ENCODE measurements at places on chromosomes 6 and 20.

GRCh38 chr20:64240243-64241015 lies 15.1 kb upstream of the PCMTD2 start:
- H3K27me3 ChIP-seq: no peaks in the 10 kb centered on the region
- no peaks in the 10 kb centered on the region for H3K36me3 ChIP-seq
- H3K4me1 ChIP-seq: no peaks in the 10 kb centered on the region
- no peak overlapping the region for H3K4me3 ChIP-seq
- DNase-seq: no peak
- H3K27ac ChIP-seq: no peak overlapping the region

- H3K4me3 ChIP-seq: no peak overlapping the region
- H3K27ac ChIP-seq: no peak overlapping the region
- H3K4me1 ChIP-seq: no peaks in the 10 kb centered on the region
- no peak for DNase-seq
- peaks cover 6% of the 10 kb centered on the region for H3K27me3 ChIP-seq
- H3K36me3 ChIP-seq: no peaks in the 10 kb centered on the region
Observed at GRCh38 chr6:152049502-152049901, 242.0 kb downstream of the ESR1 start.

GRCh38 chr6:165543781-165544180 lies 119.3 kb downstream of the PDE10A start:
- no peak overlapping the region for H3K4me3 ChIP-seq
- H3K27me3 ChIP-seq: no peaks in the 10 kb centered on the region
- H3K27ac ChIP-seq: no peak overlapping the region
- DNase-seq: no peak
- H3K4me1 ChIP-seq: no peaks in the 10 kb centered on the region
- no peaks in the 10 kb centered on the region for H3K36me3 ChIP-seq

DNA sequence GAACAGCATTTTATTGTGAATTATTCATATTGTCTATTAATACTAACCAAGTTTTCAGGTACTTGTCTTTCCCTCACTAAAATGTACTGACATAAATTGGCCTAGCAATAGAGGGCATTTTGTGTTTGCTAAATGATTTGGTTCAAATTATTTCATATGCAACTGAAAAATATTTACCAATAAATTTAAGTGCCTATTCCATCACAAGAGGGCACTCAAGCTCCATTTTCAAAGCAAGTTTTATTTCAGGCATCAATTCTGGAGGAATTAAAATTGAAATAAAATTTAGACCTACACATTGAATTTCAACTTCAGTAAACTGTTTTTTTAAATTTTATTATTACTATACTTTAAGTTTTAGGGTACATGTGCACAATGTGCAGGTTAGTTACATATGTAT lies 114.3 kb upstream of the SYNCRIP start:
- no peaks in the 10 kb centered on the region for H3K4me1 ChIP-seq
- no peaks in the 10 kb centered on the region for H3K36me3 ChIP-seq
- H3K4me3 ChIP-seq: no peak overlapping the region
- DNase-seq: peak; percentile 43
- H3K27me3 ChIP-seq: no peaks in the 10 kb centered on the region

DNA sequence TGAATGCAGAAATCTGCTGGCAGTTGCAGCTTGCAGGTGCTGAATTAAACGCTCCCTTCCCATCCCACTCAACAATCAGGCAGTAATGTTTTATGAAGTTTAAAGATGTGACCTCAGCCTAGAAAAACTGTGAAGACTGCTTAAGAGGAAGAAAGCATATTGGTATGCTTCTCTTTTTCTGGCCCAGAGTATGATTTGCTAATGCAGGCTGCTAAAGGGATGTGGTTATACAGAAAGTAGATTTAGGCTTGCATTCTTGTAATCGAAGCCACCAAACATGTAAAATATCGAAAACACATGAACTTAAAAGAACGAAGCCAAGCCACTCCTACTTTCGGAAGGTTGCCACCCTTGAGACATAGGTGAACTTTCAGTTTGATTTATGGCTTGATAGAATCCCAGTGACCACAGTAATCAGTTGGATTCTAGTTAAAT lies 40.7 kb downstream of the MAP3K5 start:
- H3K27me3 ChIP-seq: no peaks in the 10 kb centered on the region
- no peak overlapping the region for H3K4me3 ChIP-seq
- H3K36me3 ChIP-seq: no peaks in the 10 kb centered on the region
- no peaks in the 10 kb centered on the region for H3K4me1 ChIP-seq
- H3K27ac ChIP-seq: no peak overlapping the region
- no peak for DNase-seq

All from endothelial cell of umbilical vein (primary cell).